T-helper 17 cell (primary cell): ENCODE measurements at places on chromosomes 11 and 22.

DNA sequence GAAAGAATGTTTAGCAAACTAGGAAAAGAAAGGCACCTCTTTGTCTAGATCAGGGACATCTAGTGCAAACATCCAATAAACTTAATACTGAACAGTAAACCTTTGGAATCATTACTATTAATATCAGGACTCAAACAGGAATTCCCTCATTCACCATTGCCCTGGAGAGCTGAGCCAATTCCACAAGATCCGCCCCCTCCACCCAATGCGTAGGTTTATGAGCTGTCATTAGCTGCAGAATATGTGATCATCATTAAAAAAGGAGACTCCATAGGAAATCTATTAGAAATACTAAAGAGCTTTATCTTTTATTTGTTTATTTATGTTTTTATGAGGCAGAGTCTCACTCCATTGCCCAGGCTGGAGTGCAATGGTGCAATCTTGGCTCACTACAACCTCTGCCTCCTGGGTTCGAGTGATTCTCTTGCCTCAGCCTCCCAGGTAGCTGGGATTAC lies 5.5 kb downstream of the IL17REL start:
- no peak for DNase-seq

DNA sequence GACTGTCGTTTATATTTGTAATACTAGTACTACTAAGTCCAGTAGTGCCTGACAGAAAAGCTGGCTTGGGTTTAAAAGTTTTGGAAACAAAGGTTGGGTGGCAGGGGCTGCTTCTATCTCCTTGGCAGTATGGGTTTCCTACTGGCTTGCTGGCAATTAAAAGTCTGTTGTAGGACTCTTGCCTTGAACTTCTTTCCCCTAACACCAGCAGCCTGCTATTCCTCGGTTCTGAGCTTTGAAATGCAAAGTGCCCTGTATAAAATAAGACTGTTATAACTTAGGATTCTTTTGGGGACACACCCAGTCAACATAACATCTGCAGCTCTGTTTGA lies 1.3 kb downstream of the RNF169 start:
- DNase-seq: no peak

- DNase-seq: no peak
These were observed 63.3 kb downstream of the GRIK4 start for GRCh38 chr11:120574876-120575275.

GRCh38 chr11:104078245-104078644 lies 41.8 kb downstream of the DDI1 start:
- DNase-seq: no peak

DNA sequence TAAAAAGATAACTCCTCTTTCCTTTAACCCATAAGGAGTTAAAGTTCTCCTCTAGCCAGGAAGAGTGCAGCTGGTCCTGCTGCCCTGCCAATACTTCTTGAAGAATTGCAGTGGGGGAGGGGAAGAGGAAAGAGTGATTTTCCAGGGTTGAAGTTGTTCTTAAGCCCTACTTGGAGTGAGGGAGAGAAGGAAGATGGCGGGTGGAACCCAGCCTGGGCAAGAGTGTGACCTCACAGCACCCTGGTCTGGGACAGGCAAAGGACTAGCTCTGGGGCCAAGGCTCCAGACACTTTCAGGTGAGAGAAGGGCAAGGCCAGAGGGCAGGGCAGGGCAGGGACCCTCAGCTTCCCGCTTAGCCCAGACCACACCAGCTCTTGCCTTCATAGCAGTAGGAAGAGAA lies 6.6 kb downstream of the TNKS1BP1 start:
- no peak for DNase-seq

- DNase-seq: no peak
These were observed 67.8 kb downstream of the CEP164 start for GRCh38 chr11:117395476-117395875.

GRCh38 chr11:14342906-14343305 lies 16.1 kb downstream of the RRAS2 start:
- DNase-seq: no peak

DNA sequence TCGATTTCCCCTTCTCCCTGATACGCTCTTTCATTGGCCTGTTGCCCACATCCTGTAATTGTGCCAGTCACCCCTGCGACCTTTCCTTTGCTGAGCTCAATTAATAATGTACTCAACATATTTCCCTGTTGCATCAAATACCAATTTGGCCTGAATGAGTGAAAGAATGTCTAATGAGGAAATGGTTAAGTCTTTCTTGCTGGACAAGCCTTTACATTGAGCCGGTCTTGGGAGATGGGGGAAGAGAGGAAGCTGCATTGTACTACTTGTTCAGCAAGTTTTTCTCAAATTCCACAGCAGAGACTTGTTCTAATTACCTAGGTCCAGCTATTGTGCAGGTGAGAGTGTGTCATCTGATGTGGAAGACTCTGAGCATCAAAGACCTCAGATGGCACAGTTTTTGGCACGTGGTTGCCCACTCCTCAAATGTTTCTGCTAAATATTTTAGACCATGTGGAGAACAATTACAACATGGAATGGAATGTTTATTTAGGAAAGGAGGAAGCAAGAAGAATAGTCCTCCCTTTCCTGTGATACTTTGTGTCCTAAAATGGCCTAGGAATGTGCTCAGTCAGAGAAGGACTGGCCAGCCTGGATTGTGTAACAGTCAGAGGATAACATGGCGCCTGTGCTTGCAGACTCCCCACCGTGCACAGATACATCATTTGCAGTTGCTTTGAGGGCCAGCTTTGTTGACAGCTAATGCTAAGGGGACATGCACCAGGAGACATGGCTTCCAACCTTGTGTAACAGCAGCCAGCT lies 129.5 kb upstream of the E2F8 start:
- no peak for DNase-seq

DNA sequence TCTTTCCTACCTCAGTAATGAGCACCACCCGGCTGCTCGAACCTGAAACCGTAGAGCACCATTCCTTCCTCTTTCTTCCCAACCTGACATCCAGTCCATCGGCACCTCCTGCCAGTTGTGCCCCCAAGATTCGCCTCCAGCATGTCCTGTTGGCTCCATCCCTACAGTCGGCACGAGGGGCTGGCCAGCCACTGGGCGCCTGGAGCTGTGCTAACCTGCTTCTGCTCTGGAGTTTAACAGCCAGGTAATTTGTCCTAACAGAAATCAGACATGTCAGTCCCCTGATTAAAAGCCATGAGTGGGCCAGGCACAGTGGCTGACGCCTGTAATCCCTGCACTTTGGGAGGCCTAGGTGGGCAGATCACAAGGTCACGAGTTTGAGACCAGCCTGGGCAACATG lies 16.8 kb downstream of the FDX1 start:
- no peak for DNase-seq

- no peak for DNase-seq
These were observed 453 bp downstream of the GAS2 start for GRCh38 chr11:22666688-22667439.
